ENCODE measurements at places on chromosomes 12 and 14.
A peak's percentile ranks its signal among the peaks of the same experiment; 100 is the strongest.

- DNase-seq = no peak
Observed at GRCh38 chr12:56231184-56231582, 1.3 kb downstream of the SLC39A5 start.

DNA sequence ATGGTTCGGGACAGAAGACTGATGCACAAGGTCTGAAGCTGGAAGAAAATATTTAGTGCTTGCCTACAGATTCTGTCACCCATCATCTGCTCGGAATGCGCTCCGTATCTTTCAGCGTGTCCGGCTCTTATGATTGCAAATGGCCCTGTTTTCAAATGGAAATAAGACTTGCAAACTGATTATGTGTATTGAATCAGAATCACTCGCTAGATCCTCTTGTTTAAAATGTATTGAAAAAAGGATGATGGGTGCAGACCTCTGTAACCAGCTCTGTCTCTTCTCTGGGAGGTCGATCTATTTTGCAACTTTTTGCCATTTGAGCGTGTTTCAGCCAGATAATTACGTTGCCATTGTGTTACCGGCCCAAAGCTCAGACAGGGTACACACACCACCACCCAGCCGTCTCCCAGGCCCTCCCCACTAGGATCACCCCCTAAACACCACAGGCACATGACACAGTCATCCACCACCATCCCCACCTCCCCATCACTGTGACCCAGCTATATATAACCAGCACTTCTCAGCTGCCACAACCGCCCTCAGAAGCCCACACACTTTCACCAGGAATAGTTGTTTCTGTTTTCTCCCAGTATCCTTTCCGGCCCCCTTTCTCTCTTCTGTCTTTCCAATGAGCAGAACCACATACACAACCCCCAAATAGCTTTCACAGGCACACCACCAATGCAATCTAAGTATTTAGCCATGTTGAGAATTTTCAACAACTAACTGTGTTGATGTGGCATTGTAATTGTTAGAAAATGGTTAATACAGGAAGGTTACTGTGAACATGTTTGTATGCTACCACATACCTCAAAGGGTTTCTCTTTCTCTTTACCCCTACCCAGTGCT is 10.7 kb downstream of the NKX2-1 start:
- DNase-seq = no peak

DNA sequence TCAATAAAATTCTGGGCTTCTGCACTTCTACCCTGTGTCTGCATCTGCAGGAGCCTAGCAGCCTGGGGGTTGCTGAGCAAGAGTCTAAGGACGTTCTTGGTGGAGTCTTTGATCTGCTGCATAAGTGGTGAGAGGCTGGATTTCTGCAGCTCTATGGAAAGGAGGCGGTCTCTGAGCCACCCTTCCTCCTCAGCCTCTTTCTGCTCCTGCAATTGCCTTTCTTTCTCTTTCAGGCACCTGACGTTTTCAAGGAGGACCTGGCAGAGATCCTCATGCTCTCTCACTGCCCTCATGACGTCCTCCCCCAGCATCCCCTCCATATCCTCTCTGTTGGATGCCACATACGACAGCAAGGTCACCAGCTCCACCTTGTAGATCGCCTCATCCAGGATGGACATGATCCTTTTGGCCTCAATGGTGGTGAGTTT is 13.6 kb upstream of the TPCN1 start:
- DNase-seq = peak; percentile 76

GRCh38 chr12:110688446-110689280 is at the start of gene HVCN1:
HVCN1 (minus strand) TSS chr12:110689115; CDS start chr12:110683245, 5,870 bp downstream.
- no peak for DNase-seq

DNA sequence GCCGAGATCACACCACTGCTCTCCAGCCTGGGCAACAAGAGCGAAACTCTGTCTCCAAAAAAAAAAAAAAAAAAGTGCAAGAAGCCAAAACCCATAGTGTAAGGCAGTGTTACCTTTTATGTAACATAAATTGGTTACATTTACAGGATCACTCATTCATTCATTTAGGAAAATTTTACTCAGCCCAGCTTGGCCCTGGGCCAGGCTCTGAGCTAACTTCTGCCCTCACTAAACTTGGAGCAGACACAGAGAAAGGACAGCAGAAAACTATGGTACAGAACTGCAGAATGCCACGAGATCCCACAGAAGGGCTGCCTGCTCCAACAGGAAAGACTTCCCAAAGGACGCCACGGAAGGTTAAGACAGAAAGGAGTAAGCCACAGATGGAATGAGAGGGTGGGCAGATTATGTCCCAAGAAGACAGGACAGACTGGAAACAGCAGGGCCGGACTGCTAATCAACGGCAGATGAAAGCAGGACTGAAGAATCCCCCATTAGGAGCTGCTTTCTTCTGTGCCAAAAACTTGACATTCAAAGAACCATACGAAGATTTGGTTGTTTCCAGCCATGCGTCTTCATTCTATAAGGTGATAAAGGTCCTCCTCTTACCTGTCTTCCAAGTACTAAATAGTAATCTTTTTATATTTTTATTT is 18.9 kb downstream of the PPP1R13B start:
- no peak for DNase-seq

DNA sequence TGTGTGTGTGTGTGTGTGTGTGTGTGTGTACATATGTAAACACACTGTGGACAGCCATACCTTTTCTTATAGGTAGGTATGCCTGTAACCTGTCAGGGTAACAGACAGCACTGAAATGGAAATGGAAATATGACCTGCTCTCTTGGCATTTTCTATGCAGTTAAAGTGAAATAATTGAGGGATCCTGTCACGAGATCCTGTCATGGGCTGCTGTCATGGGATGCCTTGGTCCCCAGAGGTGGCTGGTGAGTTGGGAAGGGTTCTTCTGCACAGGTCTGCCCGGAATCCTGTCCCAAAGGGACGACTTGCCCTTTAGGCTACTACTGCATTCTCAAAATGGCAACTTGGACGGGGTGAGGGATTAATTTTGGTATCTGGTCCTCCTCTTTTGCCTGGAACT is 47.3 kb downstream of the ELK3 start:
- DNase-seq = no peak

- DNase-seq = no peak
Observed at GRCh38 chr14:97699026-97699425, 901.8 kb downstream of the VRK1 start.

DNA sequence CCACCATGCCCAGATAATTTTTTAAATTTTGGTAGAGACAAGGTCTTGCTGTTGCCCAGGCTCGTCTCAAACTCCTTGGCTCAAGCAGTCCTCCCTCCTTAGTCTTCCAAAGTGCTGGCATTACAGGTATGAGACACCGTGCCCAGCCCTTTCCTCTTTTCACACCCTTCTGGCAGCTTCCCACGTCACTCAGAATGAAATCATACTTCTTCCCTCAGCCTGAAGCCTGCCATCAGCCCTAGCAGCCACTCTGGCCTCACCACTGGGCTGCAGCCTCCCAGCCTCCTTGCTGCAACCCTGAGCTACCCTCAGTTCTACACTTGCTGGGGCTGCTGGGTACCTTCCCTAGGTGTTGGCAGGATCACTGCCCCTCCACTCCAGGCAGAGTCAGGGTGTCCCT is 18.2 kb downstream of the ANKRD9 start:
- DNase-seq = no peak

DNA sequence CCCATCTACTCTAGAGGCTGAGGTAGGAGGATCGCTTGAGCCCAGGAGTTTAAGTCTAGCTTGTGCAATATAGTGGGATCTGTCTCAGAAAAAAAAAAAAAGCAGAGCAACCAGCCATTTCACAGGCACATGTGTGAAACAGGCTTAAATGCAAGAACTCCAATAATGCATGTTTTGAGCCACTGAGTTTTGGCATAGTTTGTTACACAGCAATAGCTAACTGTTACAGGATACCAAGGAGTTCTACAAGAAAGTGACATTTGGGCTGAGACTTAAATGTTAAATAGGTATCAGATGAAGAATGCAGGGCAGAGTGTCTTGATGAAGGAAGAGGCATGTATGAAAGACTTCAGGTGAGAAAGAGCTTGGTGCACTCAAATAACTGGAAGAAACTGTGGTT is 240.0 kb upstream of the FOXN3 start:
- no peak for DNase-seq

- no peak for DNase-seq
Observed at GRCh38 chr14:84064316-84065125, 1465.4 kb upstream of the FLRT2 start.

DNA sequence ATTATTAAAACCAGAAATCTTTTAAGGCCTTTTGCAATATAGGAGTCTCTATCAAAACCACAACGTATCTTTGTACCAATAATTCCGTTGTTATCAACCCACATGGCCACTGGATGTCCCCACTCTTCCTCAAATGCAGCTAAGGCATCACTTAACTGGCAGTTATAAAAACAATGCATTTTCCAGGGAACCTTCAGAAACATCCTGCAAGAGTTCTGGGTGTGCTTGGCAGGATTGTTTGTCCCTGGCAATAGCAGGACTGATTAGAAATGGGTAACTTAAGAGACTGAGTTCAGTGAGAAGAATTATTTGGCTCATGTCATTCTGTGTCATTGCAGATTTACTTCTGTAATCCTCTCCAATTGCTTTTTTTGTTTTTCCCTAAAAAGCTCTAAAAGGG is 112.0 kb downstream of the SLC15A5 start:
- DNase-seq = peak; percentile 61

DNA sequence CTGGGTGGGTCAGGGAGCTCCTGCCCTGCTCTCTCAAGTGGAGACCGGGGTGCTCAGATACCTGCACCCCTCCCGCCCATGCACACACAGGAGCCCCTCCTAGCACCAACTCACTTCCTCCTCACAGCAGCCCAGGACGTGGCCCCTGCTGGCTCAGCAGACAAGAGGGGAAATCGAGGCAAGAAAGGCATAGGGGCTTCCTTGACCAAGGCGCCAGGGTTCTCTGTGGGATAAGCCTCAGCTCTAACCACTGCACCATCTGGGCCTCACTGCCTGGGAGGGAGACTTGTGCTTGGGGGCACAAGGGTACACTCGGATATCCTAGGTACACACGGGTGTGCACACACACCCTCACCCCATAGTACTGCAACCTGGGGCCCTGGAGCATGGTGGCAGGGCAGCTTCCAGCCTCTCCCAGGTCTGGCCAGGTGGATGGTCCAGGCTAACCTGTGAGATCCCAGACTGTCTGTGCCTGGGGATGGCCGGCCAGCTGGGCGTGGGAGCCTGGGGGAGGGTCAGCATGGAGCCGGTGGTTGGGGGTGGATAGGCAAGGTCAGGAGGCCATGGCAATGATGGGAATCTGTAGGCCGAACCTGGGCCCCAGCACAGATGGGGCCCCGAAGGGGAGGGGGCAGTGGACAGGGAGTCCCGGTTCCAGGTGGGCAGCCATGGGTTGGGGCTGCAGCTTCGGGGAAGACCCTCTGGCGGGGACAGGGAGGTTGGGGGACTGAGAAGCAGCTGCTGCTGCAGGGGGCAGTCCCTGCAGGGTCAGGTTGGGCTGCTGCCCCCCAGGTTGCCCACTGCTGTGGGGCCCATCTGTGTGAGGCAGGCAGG is 312.4 kb downstream of the TMEM121 start:
- DNase-seq = no peak

- DNase-seq = no peak
Observed at GRCh38 chr12:115452751-115453281, 768.8 kb upstream of the TBX3 start.

DNA sequence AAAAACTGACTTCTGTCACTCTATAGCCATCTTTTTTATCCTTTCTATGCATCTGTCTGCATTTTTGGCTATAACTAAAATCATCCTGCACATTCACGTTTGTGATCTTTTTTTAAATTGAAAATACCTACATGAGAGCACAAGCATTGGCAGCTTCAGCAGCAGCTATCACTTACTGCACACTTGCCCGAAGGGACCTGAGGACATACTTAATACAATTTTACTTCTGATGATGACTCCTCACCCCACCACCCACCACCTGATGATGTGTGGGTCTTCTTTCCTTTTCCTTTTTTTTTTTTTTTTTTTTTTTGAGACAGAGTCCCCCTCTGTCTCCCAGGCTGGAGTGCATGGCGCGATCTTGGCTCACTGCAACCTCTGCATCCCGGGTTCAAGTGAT is 160.3 kb downstream of the PRKCH start:
- DNase-seq = no peak

- DNase-seq = no peak
Observed at GRCh38 chr12:198705-199104, 15.3 kb downstream of the SLC6A12 start.

GRCh38 chr12:126811391-126811790 is 1455.6 kb upstream of the TMEM132C start:
- DNase-seq = no peak

DNA sequence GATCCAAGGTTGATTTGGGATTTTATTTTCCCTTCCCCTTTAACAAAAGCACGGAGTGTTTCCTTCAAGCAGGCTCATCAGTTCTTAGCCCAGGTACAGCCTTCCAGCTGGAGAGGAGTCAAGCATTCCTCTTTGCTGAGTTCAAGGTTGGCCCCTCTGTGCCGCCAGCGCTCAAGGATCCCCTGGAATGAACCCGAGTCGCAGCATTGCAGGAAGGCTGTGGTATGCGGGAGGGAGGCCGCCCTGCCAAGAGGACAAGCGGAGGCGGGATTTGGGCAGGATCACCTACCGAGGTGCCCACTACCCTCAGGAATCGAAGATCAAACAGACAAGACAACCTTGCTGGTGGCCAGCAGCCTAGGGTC is 53.9 kb upstream of the NCOR2 start:
- DNase-seq = no peak

DNA sequence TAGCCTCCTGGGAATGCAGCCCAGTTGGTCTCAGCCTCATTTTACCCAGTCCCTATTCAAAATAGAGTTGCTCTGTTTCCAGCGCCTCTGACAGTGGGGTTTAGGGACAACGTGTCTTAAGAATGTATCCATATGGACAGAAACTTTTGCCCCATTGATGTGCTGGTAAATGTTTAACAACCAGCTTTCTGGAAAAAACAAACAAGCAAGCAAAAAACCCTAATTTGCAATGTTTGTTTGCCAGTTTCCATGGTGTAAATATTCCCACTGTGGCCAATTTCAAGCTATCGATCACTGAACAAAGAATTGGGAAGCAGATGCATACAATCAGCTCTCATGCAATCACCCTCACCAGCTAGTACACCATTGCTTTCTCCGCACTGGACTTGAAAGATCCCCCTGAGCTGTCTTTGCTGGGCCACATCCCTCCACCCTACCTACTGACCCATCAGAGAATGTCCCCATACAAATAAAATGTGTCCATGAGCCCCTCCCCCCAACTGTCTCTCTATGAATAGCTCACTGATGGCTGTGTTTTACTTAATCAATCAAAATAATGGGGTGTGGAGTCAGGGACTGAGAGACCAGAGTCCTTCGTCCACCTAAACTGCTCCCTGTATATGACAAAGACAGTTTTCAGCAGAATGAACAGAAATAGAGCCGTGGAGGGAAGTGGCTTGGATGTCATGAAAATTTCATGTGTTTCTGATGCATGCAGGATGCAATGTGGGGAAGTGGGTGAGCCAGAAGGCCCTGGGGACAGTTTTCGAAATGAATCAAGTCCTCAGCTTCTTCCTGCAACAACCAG is 40.8 kb downstream of the CCDC60 start:
- no peak for DNase-seq

- DNase-seq = no peak
Observed at GRCh38 chr12:119836781-119837180, 40.3 kb downstream of the CIT start.

Measured in NAMALWA (cell line).